ENCODE measurements at places on chromosomes 7 and 10.

DNA sequence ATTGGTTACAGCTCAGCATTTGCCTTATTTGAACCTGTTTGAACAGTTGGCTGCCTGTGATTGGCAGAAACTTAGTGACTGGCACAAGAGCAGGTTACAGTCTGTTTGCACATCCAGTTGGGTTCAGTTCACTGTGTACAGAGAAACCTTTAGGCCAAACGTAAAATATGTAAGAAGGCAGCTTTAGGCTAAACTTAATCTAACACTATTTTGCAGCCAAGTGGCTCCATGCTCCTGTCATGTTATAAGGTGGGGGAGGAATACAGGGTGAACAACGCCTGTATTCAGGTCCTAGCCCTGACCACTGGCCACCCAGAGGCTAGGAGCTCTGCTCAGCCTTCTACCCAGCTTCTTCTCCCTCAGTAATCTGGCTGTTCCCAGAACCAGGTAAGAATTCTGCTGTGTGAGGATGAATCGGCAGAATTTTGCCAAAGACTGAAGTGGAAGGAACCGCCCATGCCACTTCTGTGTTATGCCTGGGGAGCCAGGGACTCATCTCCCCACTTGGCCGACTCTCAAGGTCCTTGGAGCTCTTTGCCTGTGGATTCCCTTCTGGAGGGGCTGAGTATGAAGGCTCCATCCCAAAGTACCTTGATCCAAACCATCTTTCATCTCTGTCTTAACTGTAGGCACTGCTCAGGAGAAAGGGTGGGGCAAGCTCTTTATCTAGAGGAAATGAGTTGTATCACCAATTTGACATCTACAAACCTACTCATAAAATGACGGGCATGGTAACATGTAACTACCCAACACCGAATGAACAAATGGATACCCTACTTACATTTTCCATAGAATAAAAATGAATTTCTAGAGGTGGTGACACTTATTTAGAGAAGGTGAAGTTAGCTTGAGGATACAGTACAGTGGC lies 164.4 kb upstream of the NAMPT start:
- no peak for DNase-seq

DNA sequence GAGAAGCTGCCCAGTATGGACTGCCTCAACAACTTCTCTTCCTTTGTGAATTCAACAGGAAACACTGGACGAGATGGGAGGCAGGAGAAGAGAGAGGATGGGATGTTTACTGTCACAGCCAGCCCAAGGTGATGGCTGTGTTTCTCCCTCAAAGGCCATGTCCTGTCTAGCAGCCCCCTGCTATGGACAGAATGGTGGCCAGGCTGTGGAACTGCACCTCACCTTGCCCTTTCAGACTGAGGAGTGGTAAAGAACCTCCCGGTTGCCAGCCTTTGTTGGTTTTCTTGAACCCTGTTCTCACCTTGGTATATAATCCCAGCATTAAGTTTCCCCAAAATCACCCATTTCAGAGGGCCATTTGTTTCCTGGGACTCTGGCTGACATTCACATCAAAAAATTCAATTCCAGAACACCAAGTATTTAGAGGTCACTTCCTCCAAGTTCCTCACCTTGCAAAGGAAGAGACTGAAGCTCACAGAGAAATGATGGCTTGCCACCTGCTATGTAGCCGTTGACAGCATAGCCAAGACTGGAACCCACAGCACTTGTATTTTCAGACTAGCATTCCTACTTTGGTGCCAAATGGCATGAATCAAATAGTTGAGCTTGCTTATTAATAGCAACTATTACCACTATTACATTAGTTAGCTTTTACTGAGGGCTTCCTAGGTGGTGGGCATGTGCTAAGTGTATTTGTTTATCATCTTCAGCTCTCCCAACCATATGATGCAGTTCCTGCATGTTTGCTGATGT lies 224.0 kb upstream of the GRB10 start:
- DNase-seq, result peak; percentile 39

- no peak for DNase-seq
These were observed 101.6 kb upstream of the GJD4 start for GRCh38 chr10:35503578-35503977.

GRCh38 chr7:68619526-68619925 lies 978.7 kb upstream of the AUTS2 start:
- DNase-seq, result no peak

Data from GM23338 (cell line).